ENCODE measurements at places on chromosomes 1 and 21. TPM values are rescaled to one million over a fixed set of nuclear protein-coding genes. Genes with fewer than 3 reads are reported as not detected.

The HMCN1 gene
- total RNA-seq = 3.6 TPM

The PLK3 gene
- 49.3 TPM for total RNA-seq

The FGR gene
- under 0.01 TPM for total RNA-seq

The FMOD gene
- total RNA-seq = 0.19 TPM
